NCI-H460 (cell line): ENCODE measurements at places on chromosomes 7 and 10.

DNA sequence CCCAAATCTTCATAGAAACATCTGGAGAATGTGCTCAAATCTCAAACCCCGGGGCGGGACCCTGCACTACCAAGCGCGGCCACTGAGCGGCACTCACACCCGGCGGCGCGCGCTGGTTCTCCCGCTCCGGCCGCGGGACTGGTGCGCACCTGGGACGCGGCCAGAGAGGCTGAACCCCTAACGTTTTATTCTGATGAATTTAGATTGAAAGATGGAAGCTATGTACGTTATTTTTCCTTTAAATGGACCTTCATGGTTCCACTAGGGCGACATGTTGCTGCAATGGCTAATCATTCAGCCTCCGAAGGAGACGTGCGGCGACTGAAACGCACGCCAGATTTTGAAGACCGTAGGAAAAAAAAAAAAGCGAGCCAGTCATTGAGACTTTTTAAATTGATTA lies 107.0 kb upstream of the INSIG1 start:
- DNase-seq: peak; percentile 9

- no peak for DNase-seq
Observed at GRCh38 chr10:378930-379704, 243.9 kb downstream of the ZMYND11 start.

DNA sequence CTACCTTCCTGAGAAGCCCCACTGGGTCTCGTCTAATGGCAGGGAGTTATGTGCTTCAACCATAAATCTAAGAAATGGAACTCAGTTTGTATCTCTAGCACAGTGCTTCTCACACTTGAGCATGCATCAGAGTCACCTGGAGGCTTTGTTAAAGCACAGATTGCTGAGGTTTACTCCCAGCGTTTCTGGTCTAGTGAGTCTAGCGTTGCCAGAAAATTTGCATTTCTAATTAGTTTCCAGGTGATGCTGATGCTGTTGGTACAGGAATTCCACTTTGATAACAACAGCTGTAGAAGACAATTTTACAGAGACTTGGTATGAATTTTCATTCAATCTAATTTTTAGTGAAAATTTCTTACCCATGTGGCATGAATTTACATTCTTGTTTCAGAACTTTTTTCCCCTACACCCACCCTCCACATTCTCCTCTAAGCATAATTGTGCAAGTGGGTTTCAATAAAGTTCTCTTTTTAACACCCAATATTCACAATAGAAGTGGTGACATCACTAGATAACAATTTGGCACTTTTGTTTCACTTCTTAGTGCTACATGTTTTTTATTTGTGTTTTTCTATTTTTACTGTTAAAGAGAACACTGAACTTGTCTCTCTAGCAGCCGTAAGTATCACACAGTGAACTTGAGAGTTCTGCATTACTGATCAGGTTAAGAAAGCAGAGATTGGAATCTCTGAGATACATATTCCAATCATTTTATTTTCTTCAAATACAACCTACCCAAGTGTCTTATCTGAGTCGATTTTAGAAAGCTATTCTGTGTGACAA lies 48.4 kb upstream of the BET1 start:
- DNase-seq: no peak

- no peak for DNase-seq
Observed at GRCh38 chr7:5591278-5591874, 167.7 kb upstream of the TNRC18 start.

GRCh38 chr7:131733604-131734003 lies 177.2 kb upstream of the PODXL start:
- no peak for DNase-seq

- DNase-seq: no peak
Observed at GRCh38 chr10:102431452-102432124, 786 bp downstream of the CUEDC2 start.

DNA sequence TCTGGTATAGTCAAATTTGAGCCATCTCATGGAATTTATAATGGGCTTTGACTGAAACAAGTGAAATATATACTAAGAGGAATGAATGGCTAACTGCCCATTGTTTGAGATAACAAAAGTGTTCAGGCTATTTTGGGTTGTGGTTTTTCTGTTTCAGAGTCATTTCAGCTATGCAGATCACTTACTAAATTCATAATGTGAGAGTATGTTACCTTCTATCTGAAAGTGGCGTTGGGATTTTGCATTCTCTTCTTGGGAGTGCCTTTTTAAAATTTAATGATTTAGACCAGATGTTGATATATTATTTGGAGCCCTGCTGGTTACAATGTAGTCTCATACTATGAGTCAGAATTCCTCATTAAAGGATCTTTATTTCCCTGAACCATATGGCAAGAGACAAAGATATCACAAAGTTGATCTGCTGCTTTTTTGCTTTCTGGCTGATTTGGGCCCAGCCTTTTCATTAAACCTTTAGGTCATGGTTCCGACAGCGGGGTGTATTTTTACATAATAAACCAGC lies 10.4 kb downstream of the VCL start:
- DNase-seq: no peak

GRCh38 chr7:150311711-150312110 lies 11.4 kb upstream of the LRRC61 start:
- no peak for DNase-seq

GRCh38 chr7:366161-366803 lies 76.3 kb downstream of the FOXL3 start:
- no peak for DNase-seq

GRCh38 chr7:31028006-31028405 lies 24.1 kb upstream of the ADCYAP1R1 start:
- DNase-seq: no peak

GRCh38 chr7:116101704-116102103 lies 71.1 kb upstream of the TFEC start:
- no peak for DNase-seq

DNA sequence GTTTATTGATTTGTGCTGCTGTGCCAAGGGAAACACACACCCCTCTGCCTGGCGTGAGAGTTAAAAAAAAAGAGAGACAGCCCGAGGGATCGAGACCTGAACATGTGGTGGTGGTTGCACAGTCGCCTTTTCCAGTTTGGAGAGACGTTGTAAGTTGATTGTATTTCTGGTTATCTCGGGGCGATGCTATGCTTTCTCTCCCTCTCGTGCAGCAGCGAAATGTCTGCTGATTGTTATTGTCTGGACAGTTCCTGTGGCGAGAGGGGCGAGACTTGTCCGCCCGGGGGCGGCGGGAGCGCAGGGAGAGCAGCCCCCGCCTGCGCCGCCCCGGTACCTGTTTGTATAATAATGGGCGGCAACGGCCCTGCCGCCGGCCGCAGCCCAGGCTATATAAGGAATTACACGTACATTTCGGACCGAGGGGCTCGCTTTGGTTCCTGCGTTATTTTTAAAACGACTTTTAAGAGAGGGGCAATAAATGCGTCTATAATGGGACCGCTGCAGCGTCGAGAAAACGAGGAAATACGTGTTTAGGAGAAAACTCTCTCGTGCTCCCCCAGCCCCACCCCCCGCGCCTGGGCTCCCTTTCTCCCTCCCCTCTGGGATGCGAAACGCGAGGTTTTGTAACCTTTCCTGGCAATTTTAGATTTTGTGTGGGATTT lies 1.7 kb downstream of the ZEB1 start:
- DNase-seq: no peak
